ENCODE measurements at places on chromosomes 11 and 22. TPM values are rescaled to one million over a fixed set of nuclear protein-coding genes. Genes with fewer than 3 reads are reported as not detected.

MS4A6A gene
- total RNA-seq: not detected

OR51F2 gene
- not detected for total RNA-seq

NUMA1 gene
- 231 TPM for total RNA-seq

TAF10 gene
- total RNA-seq: 108 TPM

NLRP14 gene
- total RNA-seq: not detected

- no peak for DNase-seq
Measured at GRCh38 chr22:27996981-27997380, 77.9 kb upstream of the PITPNB start.

DNA sequence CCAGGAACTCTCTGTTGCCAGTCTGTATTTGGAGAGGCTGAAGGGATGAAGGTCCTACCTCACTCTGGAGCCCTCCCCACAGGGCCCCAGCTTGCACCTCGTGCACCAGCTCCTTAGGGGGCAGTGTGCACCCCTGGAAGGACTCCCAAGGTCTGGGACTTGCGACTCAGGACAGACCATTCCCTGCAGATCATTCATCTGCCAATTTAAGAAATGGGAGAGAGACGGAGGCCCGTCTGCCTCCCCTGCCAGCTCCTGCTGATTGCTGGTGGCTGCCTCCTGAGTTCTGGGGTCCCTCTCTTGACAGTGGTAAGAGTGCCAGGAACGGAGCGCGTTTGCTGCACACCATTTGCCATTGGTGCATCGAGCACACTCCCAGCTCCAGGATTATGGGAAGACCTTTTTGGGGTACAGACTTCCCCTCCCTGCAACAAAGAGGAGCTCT, 27.4 kb upstream of the MALAT1 start:
- DNase-seq: peak; percentile 85

DNA sequence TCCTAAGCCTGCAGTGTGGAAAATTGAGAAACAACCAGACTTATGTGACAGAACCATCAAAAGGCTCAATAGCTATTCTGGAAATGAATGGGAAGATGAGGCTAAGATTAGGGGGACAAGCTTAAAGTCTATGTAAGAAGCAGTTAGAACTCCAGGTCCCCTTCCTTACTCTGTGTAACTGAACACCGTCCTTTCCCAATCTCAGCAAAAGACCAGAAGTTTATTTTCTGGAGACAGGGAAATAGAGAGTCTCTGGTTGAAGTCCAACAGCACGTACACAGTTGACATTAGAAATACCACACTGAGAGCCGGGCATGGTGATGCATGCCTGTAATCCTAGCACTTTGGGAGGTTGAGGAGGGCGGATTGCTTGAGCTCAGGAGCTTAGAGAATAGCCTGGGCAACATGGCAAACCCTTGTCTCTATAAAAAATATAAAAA, 93.9 kb downstream of the CD44 start:
- DNase-seq: no peak

DNA sequence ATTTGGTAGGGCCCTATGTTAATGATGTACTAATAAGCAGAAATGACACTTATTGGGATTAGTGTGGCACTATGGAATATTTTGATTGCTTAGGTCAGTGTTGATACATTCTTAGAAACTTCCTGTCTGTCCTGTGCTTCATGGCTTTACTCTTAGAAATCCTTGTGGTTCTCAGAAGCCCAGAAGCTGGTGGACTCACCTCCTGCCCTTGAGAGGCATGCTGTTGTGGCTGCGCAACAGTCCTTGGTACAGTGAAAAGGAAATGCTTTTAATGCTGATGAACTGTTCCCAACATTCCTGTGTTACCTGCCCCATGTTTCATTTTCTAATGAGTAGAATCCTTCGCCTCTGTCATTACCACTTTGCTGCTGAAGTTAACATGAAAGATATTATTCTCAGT, 52.4 kb upstream of the MYO18B start:
- no peak for DNase-seq

DNA sequence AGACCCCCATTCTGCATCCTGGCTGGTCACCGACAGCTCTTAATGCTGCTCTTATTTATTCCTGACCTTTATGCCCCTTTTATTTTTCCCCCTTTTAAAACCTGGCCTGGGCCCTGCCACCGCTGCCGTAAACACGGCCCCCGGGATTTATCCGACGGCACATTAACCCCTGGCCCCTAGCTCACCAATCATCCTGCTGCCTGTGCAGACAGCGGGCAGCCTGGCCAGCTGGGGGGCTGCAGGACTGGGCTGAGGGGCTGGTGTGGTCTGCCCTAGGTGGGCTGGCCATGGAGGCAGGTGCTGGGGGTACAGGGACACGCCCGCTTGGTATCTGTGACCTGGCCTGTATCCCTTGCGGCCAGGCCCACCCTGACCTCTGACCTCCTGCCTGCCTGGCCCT, 21.4 kb upstream of the FLRT1 start:
- no peak for DNase-seq

GRCh38 chr11:28528217-28528616, 420.0 kb downstream of the METTL15 start:
- DNase-seq: no peak

GRCh38 chr11:124875401-124875800, 10.2 kb downstream of the ROBO3 start:
- DNase-seq: no peak

GRCh38 chr22:27993774-27994350, 74.8 kb upstream of the PITPNB start:
- DNase-seq: no peak

- DNase-seq: no peak
Measured at GRCh38 chr11:61494381-61494961, 14.1 kb upstream of the LRRC10B start.

DNA sequence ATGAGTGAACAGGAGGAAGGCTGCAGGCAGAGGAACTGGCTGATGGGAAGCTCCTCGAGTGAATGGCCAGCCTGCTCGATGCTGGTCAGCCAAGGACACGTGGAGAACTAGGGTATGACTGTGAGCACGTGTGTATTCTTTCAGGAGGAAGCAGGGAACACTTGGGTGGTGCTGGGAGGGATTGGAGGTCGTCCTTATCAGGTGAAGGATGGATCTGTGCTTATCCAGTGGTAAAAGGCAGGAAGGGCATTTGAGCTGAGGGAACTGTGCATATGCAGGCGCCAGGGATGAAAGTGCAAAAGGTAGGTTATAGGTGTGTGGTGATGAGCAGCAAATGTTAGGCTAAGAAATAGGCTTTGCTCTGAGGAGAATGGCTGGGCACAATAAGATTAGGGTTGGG, 9.7 kb upstream of the SLCO2B1 start:
- no peak for DNase-seq
